ENCODE measurements at places on chromosomes 4 and X. TPM values are rescaled to one million over a fixed set of nuclear protein-coding genes. Genes with fewer than 3 reads are reported as not detected.
A peak's percentile ranks its signal among the peaks of the same experiment; 100 is the strongest.

The GATA1 gene
- not detected for total RNA-seq

The HTR2C gene
- not detected for total RNA-seq

The GAGE12J gene
- total RNA-seq = not detected

The CFI gene
- total RNA-seq = not detected

The ERAS gene
- total RNA-seq = not detected

The BBS7 gene
- 19.4 TPM for total RNA-seq

DNA sequence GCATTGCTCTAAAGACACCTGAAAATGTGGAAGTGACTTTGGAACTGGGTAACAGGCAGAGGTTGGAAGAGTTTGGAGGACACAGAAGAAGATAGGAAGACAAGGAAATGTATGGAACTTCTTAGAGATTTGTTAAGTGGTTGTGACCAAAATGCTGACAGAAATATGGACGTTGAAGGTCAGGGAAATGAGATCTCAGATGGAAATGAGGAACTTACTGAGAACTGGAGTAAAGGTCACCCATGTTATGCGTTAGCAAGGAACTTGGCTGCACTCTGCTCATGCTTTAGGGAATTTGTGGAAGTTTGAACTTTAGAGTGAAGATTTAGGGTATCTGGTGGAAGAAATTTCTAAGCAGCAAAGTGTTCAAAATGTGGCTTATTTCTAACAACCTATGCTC is 99.4 kb downstream of the FAM13A start:
- peaks cover 13% of the 10 kb centered on the region for H3K4me1 ChIP-seq
- no peak for DNase-seq
- no peaks in the 10 kb centered on the region for H3K27me3 ChIP-seq
- H3K4me3 ChIP-seq = no peak overlapping the region

DNA sequence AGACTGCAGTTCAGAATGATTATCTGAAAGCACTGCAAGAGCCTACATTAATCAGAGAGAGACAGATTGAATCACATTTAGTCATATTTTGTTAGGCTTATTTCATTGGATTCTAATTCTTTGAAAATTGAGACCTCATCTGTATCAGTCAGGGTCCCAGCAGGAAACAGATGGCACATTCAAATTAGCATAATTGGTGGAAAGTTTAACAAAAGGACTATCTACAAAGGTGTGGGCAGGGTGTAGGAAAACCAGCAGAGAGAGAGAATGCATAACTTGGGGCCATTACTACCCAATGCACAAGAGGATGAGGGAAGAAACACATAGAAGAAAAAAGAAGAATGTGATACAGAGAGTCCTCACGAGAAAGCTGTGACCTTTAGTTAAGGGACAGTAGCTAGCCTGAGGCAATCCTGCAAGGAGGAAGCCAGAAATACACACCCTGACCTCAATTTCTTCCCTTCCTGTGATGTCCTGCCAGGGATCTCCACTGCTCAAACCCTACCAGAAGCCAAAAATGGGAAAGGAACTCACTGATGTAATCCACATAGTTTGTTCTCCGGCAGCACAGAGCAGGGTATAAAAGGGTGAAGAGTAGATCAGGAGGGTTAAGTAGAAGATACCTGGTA is 17.7 kb upstream of the XKRX start:
- peaks cover 2% of the 10 kb centered on the region for H3K36me3 ChIP-seq
- H3K27ac ChIP-seq = no peak overlapping the region
- no peaks in the 10 kb centered on the region for H3K4me1 ChIP-seq
- no peak overlapping the region for H3K4me3 ChIP-seq
- DNase-seq = no peak

- H3K4me3 ChIP-seq = peak overlapping the region; percentile 63
- peak overlapping the region; percentile 8 for H3K27ac ChIP-seq
- H3K36me3 ChIP-seq = no peaks in the 10 kb centered on the region
- H3K27me3 ChIP-seq = no peaks in the 10 kb centered on the region
Measured at GRCh38 chrX:153609917-153610835, 11.2 kb upstream of the CCNQ start.

GRCh38 chr4:154044108-154044531 is 255.2 kb upstream of the SFRP2 start:
- no peak overlapping the region for H3K4me3 ChIP-seq
- no peaks in the 10 kb centered on the region for H3K36me3 ChIP-seq
- H3K27ac ChIP-seq = no peak overlapping the region
- DNase-seq = no peak
- no peaks in the 10 kb centered on the region for H3K4me1 ChIP-seq

- H3K27ac ChIP-seq = no peak overlapping the region
- no peak for DNase-seq
- H3K4me3 ChIP-seq = no peak overlapping the region
- no peaks in the 10 kb centered on the region for H3K36me3 ChIP-seq
Measured at GRCh38 chrX:30217465-30217864, 2.1 kb downstream of the MAGEB2 start.

- no peak overlapping the region for H3K27ac ChIP-seq
- H3K4me1 ChIP-seq = peaks cover 18% of the 10 kb centered on the region
- H3K27me3 ChIP-seq = no peaks in the 10 kb centered on the region
- no peak overlapping the region for H3K4me3 ChIP-seq
Measured at GRCh38 chr4:184811526-184812198, 14.1 kb downstream of the ACSL1 start.

- H3K36me3 ChIP-seq = no peaks in the 10 kb centered on the region
- no peak overlapping the region for H3K27ac ChIP-seq
- no peaks in the 10 kb centered on the region for H3K27me3 ChIP-seq
- DNase-seq = no peak
- no peak overlapping the region for H3K4me3 ChIP-seq
- H3K4me1 ChIP-seq = no peaks in the 10 kb centered on the region
Measured at GRCh38 chr4:186852073-186852420, 128.4 kb upstream of the FAT1 start.

GRCh38 chrX:31240982-31241381 is 169.1 kb upstream of the FTHL17 start:
- no peak overlapping the region for H3K4me3 ChIP-seq
- H3K36me3 ChIP-seq = no peaks in the 10 kb centered on the region
- H3K27me3 ChIP-seq = no peaks in the 10 kb centered on the region

DNA sequence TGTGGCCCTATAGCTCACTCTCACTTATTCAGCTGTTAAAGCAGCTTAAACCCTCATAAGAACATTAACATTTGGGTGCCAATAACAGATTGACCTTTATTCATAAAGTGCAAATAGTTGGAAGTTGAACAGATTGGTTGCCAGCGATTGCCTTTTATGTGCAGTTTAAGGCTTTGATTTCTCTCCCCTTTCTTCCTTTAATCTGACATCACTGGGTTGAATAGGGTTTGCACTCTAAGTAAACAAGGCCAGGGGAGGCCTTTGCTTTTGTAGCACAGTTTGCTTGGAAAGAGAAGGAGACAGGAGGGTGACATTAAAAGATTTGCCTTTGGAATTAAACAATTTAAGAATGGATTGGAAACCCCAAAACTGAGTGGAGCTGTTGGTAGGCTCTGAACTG is 114.3 kb downstream of the NKX6-1 start:
- H3K27me3 ChIP-seq = peaks cover 16% of the 10 kb centered on the region
- H3K4me1 ChIP-seq = no peaks in the 10 kb centered on the region
- H3K36me3 ChIP-seq = no peaks in the 10 kb centered on the region
- no peak overlapping the region for H3K27ac ChIP-seq
- no peak overlapping the region for H3K4me3 ChIP-seq

DNA sequence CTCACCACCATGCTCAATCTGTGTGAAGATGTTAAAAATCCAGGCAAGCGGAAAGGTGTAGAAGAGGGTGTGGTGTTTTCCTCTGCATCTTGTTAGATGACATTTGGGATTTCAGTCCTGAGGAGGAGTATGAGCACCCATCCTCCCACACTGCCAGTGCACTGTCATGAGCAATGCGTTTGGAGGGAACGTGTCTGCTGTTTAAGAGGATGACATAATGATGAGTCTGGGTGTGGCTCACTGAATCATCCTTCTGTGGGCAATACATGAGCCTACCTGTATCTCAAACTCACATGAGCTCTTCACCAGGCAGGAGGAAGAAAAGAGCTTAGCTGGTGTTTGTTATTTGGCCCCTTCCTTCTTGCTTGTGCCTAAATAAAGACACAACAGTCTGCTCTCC is 67.9 kb upstream of the ARX start:
- H3K27me3 ChIP-seq = no peaks in the 10 kb centered on the region
- no peak overlapping the region for H3K27ac ChIP-seq
- DNase-seq = no peak
- H3K4me3 ChIP-seq = no peak overlapping the region
- no peaks in the 10 kb centered on the region for H3K4me1 ChIP-seq

DNA sequence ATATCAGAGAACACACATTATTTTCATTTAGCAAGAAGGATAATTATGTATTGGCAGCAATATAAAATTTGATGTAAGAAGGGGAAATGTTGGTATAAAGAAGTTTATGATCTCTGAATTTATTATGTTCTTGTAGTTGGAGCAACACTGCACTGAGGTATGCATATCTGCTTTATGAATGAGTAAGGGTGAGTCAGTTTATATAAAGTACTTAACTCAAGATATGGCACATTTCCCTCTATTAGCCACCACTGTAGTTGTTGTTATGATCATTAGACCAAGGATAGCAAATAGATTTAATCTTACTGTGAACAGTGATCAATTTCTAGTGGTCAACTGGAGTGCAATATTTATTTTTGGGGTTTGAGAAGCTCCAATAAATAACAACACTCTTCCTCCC is 66.6 kb downstream of the SNX25 start:
- no peak overlapping the region for H3K4me3 ChIP-seq
- DNase-seq = no peak
- no peaks in the 10 kb centered on the region for H3K27me3 ChIP-seq
- peaks cover 3% of the 10 kb centered on the region for H3K36me3 ChIP-seq
- H3K27ac ChIP-seq = no peak overlapping the region

DNA sequence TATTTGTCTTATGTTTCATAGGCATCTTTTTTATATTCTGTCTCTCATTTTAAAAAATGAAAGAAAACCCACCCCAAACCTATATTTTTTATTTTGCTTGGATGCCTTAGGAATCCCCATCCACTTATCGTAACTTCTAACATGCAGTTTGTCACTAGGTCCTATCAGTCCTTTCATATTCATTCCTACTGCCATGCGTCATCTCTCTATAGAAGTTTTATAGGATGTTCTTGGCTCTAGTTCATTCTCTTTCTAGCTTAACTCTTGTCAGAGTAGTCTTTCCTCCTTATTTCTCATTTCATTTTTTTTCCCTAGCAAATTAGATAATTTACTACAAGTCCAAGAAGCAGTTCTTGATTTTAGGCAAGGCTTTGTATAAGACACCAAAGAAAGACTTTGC is 92.7 kb downstream of the LARP1B start:
- no peaks in the 10 kb centered on the region for H3K27me3 ChIP-seq
- H3K27ac ChIP-seq = no peak overlapping the region
- DNase-seq = no peak
- peaks cover 12% of the 10 kb centered on the region for H3K36me3 ChIP-seq
- H3K4me3 ChIP-seq = no peak overlapping the region

All from activated naive CD4-positive, alpha-beta T cell treated with anti-CD3 and anti-CD28 coated beads for 36 hours (primary cell).